Testis (tissue), 5 donors: ENCODE measurements at places on chromosomes 3 and 15. TPM values are rescaled to one million over a fixed set of nuclear protein-coding genes. Genes with fewer than 3 reads are reported as not detected.

ISL2 gene
- total RNA-seq = 3.5 TPM

HACL1 gene
- total RNA-seq = 44.3 TPM

MESD gene
- total RNA-seq = 38.5 TPM

GOLGA6L9 gene
- total RNA-seq = 13.8 TPM

CMTM7 gene
- 40.9 TPM for total RNA-seq

MYZAP gene
- 3.3 TPM for total RNA-seq

- no peak for DNase-seq
Observed at GRCh38 chr3:43753741-43754715, 63.3 kb downstream of the ABHD5 start.

- DNase-seq = no peak
Observed at GRCh38 chr3:174869448-174869847, 10.3 kb downstream of the NAALADL2 start.

DNA sequence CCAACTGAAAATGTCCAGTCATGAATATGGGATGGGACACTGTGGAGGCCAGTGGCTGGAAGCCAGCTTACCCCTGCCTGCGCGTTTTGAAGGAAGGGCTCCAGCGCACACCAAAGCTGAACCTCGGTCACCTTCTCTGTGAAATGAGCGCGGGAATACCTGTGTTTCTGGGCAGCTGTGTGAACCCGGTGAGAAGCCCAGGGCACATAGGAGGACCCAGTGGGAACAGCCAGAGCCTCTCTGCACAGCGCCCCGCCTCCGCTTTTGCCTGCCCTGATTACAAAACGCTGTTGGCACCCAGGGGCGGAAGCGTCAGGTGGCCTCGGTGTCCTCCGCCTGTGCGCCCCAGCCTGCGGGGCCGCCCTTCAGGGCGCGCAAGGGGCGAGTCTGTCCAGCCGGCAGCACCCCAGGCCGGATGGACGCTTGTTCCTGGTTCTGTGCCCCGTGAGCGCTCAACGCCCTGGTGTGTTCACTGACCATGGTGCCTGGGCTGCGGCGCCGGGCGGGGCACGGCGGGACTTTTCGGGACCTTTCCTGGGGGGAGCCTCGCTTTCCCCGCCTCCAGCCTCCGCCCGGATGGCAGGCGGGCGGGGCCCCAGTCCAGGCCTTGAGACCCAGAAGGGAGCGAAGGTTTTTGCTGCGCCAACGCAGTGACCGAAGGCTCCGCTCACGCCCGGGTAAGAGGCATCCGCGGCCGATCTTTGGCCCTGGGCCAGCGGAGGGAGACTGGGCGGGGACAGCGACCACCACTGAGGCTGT, at the start of gene SQOR:
TSS of gene SQOR (plus strand) at position 598 of the 759 bp plus-strand sequence. CDS start 23,895 bp downstream, outside the sequence.
- DNase-seq = peak; percentile 82

GRCh38 chr3:153967260-153967659, 153.9 kb upstream of the ARHGEF26 start:
- no peak for DNase-seq

GRCh38 chr3:1263121-1263520, 170.3 kb downstream of the CNTN6 start:
- DNase-seq = no peak

DNA sequence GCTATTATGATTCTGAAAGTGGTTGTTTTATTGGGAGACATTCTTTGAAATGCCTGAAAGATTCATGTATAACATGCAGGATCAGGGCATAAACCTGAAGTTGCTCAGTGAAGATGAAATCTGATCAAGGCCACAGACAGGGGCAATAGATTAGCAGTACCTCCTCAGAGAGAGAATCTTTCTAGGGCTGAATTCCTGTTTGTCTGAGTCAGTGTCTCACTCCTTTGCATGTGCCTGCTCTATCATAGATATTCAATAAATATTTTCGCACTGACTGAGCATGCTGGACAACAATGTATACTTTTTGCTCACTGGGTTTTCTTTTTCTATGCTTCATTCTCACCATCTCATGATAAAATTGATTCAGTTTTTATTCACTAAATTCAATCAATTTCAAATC, 49.8 kb upstream of the PFN2 start:
- no peak for DNase-seq

GRCh38 chr3:31027191-31027761, 132.8 kb upstream of the GADL1 start:
- DNase-seq = no peak

GRCh38 chr3:11624161-11624560, 19.6 kb downstream of the VGLL4 start:
- DNase-seq = no peak

GRCh38 chr3:44870375-44871061, 3.9 kb upstream of the TGM4 start:
- DNase-seq = no peak

DNA sequence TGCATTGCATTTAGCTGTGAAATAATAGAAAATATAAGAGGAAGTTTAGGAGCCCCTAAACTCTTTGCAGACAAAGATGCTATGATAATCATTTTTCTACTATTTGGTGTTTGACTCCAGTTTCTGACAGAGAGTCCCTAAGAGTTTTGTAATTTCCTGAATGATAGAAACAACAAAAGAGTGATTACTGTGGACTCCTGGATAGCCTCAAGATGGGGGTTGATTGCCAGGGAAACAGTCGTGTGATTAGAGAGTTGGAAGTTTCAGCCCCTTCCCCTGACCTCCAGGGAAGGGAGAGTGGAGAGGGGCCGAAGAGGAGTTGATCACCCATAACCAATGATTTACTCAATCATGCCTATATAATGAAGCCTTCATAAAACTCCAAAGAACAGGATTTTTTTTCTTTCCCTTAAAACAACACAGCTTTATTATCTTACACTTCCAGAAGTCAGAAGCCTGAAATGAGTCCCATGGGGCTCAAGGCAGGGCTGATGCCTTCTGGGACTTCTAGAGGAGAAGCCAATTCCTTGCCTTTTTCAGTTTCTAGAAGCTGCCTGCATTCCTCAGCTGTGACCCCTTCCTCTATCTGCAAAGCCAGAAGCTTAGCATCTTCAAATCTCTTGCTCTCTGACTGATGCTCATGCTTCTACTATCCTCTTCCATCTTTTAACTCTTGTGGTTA, 292.3 kb upstream of the ZPLD1 start:
- DNase-seq = no peak

- no peak for DNase-seq
Observed at GRCh38 chr3:24781454-24781853, 286.8 kb upstream of the THRB start.

GRCh38 chr3:133152681-133153220, 114.6 kb downstream of the TMEM108 start:
- DNase-seq = no peak

- DNase-seq = no peak
Observed at GRCh38 chr3:129976286-129976685, 1.8 kb downstream of the TRH start.

DNA sequence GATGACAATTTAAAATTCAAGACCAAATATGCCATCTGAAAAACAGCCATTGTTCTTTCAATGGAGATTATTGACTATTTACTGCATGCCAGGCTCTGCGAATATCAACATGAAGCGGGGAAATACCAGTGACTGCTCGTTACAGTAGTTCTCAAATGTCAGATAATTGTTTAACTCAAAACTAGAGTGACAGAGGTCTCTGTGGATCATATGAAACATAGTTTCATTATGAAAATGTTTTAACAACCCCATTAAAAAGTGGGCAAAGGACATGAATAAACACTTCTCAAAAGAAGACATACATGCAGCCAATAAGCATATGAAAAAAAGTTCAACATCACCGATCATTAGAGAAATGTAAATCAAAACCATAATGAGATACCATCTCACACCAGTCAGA, 50.0 kb upstream of the GPR149 start:
- no peak for DNase-seq

- peak; percentile 2 for DNase-seq
Observed at GRCh38 chr15:68401496-68402431, 30.2 kb downstream of the ITGA11 start.

- no peak for DNase-seq
Observed at GRCh38 chr15:64599226-64599625, 138.8 kb downstream of the ZNF609 start.

GRCh38 chr3:68996356-68996995, 17.0 kb downstream of the EOGT start:
- DNase-seq = no peak

DNA sequence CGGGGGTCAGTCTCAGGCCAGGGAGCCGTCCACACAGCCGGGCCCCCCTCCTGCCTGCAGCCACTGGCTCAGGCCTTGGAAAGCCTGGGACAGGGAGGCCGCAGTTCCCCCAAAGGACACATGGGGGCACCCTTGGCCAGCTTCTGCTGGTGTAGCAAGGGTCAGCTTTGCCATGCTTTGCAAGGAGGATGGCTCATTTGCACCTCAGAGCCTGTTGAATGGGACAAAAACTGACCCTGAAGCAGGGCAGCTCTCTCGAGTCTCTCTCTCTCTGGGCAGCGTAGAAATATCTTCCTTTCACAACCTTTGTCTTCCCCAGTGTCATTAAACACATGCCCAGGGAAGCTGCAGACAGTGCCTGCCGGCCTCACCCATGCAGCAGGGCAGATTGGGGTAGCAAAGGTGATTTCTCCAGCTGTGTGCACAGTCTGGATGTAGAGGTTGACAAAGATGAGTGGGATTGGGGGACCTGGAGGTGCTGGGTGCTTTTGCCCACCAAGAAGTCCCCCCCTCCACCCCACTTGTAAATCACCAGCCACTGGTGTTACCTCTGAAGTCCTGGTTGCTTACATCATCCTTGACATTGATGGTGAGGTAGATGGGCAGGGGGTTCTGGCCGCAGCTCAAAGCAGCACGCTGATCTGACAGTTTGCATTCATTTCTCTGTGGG, 17.4 kb upstream of the EHD4 start:
- peak; percentile 90 for DNase-seq

DNA sequence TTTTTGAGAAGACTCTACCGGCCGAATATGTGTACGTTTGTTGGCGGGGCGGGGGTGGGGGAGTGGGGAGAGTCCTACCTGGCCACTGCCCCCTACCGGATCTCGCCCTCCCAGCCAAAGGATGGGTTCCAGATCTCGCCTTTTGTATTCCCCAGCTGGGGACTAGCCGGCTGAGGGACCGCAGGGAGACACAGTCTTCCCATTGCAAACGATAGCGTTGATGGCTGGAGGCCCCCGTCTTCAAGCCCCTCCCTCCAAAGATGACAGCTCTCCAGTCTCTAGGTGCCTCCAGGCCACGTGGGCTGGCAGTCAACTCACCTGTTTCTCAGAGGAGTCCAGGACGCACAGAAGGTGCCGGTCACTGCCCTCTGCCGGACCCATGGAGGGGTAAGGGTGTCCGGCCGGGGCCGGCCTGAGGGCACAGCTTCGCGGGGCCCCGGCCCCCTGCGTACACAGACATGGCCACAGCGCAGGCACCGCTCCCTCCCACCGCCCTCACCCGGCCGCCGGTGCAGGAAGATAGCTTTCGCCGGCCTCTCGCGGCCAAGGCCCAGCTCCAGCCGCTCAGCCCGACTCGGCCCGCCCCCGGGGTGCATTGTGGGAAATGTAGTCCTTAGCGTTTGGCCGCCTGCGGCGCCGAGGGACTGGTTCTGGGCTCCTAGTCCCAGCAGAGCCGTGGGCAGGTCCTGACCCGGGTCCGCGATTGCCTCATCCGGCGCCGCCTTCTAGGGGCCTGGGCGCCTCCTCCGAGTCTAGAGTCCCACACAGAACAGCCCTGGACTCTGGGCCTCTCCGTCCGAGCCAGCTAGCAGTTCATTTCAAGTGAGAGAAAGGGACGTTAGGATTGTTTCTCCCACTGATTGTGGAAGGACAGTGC, at the start of gene MON1A:
TSS of gene MON1A (minus strand) at position 521 of the 877 bp plus-strand sequence. CDS start 16,465 bp downstream, outside the sequence.
- peak; percentile 96 for DNase-seq
